ENCODE measurements at places on chromosomes 5 and 9.

- peak; percentile 31 for DNase-seq
These were observed 12.7 kb downstream of the KCTD16 start for GRCh38 chr5:144183254-144183889.

DNA sequence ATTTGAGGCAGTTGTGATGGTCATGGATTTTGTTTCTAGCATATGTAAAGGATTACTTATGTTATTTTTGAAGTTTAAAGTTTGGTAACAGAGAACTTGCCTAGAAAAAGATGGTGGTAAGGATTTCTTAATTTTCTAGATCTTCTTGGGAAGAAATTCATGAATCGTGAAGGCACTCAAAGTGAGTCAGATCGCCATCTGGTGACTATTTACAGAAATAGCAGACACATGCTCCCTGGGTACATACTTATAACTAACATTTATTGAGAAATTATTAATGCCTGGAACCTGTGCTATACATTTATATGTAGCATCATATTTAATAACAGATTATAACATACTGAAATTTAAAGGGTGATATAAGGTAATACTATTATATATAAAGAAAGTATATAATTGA is 299.7 kb downstream of the IZUMO3 start:
- DNase-seq, result peak; percentile 33

GRCh38 chr5:122297587-122298298 is 14.3 kb upstream of the SNCAIP start:
- no peak for DNase-seq

DNA sequence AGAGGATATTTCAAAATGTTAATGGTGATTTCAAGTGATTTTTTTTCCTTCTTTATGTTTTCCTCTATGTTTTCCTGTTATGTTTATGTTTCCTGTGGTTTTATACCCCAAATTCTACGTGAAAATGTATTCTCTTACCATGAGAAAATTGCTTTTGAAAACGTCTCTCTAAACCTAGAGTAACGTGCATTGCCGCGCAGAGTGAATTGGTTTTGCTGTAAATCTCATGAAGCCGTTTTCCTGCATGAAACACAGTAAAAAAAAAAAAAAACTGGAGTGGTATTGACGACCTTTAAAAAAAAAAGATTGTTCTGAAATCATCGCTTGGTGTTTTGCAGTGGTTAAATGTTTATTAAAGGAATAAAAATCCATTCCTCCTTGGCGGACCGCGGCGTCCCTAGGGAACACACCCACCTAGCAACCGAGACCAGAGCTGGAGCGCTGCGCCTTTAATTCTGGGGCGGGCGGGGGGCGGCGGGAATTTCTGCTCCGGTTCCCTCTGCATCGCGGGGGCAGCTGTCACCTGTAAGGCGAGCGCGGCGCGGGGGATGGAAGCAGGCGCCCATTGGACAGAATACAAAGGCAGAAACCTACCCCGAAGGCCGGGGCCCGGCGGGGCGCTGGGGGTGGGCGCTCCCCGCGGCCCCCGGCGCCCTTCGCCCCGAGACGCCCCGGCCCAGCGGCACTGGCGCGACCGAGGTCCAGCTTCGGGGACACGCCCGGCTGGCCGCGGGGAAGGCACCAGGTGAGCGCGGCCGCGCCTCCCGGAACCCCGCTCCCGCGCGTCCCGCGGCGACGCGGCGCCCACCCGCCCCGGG is at the start of gene SOWAHA:
Gene SOWAHA (plus strand): TSS at position 522 of the 818 bp plus-strand sequence. CDS start 320 bp downstream, outside the sequence.
- no peak for DNase-seq

- DNase-seq, result no peak
These were observed 16.2 kb downstream of the DUSP1 start for GRCh38 chr5:172754596-172755356.

DNA sequence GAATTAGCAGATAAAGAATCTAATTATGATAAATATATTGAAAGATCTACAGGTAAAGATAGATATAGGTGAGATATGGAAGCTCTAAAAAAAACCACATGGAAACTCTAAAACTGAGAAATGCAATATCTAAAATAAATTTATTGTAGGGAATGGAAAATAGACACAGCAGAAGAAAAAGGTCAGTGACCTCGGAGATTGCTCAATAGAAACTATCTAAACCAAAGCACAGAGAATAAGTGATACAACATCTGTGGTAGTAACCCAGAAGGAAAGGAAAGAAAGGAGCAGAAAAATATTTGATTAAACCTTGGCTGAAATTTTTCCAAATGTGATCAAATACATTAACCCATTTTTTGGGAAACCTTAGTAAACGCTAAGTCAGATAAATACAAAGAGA is 43.1 kb upstream of the GLIPR2 start:
- no peak for DNase-seq

DNA sequence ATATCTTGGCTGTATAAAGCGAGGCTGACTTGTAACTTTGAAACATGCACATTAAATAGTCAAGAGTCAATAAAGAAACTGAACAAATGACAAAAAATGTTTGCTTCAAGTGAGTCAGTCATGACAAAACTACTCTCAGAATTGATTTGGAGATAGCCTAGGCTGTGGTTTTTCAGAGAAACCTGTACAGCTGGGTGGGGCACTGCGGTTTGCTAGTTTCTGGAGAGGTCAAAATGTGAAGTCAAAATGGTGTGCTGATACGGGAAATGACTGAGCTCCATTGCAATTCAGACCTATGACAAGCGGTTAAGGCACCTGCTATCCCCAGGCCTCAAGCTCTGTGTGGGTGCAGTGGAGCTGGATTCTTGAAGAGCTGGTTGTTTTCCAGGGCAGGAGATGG is 10.3 kb upstream of the CD180 start:
- peak; percentile 55 for DNase-seq

DNA sequence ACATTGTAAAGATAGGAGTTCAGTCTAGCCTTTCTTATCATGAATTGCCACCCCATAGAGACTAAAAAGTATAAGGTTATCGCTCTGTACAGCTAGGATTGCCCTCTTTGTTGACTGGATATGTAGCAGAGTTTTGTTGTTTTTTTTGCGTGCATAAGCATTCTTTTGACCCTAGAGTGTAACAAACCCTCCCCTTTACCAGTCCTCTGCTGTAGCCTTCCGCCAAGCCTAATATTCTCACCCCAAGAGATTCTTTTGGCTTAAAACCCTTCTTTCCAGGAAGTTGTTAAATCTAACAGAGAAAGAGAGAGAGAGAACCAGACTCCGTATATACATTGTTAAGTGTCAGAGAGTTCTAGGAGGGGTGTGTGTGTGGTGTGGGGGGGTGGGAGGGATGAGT is 113.9 kb downstream of the FGF1 start:
- DNase-seq, result no peak

GRCh38 chr5:157718519-157718918 is 12.7 kb upstream of the THG1L start:
- peak; percentile 29 for DNase-seq

DNA sequence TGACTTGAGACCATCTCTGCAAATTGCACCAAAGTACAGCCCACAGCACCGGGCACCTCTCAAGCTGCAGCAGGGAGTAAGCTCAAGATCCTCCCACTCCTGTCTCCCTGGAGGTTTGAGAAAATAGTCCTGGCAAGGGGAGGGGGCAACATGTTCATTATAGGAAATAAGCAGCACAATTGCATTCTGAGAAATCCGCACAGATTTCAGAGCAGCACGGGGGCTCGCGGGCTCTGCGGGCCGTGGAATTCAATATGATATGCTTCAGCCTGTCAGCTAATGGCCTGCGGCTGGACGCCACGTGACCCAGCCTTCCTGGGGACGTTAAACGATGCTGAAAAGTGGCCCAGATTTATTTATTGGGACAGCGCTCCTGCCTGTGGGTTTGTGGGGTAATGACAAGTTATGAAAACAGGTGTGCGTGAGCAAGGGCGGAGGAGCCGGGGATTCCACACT is 156.4 kb downstream of the DAB2IP start:
- DNase-seq, result no peak

- no peak for DNase-seq
These were observed 39.1 kb upstream of the SPATA31C2 start for GRCh38 chr9:88177371-88177770.

DNA sequence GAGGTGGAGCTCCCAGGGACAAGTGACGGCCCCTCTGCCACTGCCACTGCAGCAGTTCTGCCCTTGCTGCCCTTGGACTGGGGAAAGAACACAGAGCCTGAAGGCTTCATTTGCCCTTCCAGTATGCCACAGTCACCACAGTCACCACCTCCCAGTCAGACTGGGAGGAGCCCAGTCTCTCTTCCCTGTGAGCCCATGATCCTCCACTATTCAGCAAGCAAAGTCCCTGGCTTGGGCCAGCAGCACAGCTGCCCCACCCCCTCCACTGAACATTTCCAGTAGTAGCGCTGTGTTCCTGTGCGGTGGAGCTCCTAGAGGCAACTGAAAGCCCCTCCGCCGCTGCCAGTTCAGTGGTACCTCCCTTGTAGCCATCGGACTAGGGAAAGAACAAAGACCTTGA is 329.4 kb downstream of the MAN2A1 start:
- DNase-seq, result no peak
